ENCODE measurements at places on chromosomes 4 and X. TPM values are rescaled to one million over a fixed set of nuclear protein-coding genes. Genes with fewer than 3 reads are reported as not detected.

The SOWAHD gene
- total RNA-seq = 9.9 TPM

The FRMPD4 gene
- not detected for total RNA-seq

The TMEM35A gene
- not detected for total RNA-seq

The DCAF12L2 gene
- total RNA-seq = not detected

The FGB gene
- not detected for total RNA-seq

The NHSL2 gene
- total RNA-seq = 0.29 TPM

The SPANXD gene
- total RNA-seq = not detected

The SEC31A gene
- total RNA-seq = 154 TPM

The KLF8 gene
- total RNA-seq = 15.2 TPM

The MPP1 gene
- total RNA-seq = 7.2 TPM

The PLP1 gene
- not detected for total RNA-seq

The MAGED1 gene
- 28.9 TPM for total RNA-seq

The PPBP gene
- 0.32 TPM for total RNA-seq

The CXCL6 gene
- total RNA-seq = not detected

The ACSL1 gene
- total RNA-seq = 47.0 TPM

The TMEM31 gene
- not detected for total RNA-seq

The BCORL1 gene
- total RNA-seq = 8.0 TPM

The SMPX gene
- not detected for total RNA-seq

The CXCL3 gene
- not detected for total RNA-seq

The FGFR3 gene
- total RNA-seq = 0.10 TPM

The ADH1A gene
- total RNA-seq = not detected

The ELF4 gene
- 32.4 TPM for total RNA-seq

The GAGE13 gene
- not detected for total RNA-seq

The WFS1 gene
- total RNA-seq = 4.3 TPM

The LRAT gene
- not detected for total RNA-seq

The DACH2 gene
- not detected for total RNA-seq

The TBC1D9 gene
- total RNA-seq = 37.9 TPM

The FRAS1 gene
- not detected for total RNA-seq

The GSX2 gene
- not detected for total RNA-seq

The CHIC1 gene
- 14.0 TPM for total RNA-seq

The CDKL2 gene
- not detected for total RNA-seq

The PRPS2 gene
- total RNA-seq = 33.9 TPM

Data from activated B cell treated with CpG ODN at 0.5 μM for 24 hours (primary cell).